ENCODE measurements at places on chromosomes 6 and 20. TPM values are rescaled to one million over a fixed set of nuclear protein-coding genes. Genes with fewer than 3 reads are reported as not detected.

ASF1A gene
- 27.6 TPM for total RNA-seq

ENPP5 gene
- total RNA-seq, result 3.0 TPM

TAGAP gene
- 1.2 TPM for total RNA-seq

MUC21 gene
- total RNA-seq, result not detected

DNA sequence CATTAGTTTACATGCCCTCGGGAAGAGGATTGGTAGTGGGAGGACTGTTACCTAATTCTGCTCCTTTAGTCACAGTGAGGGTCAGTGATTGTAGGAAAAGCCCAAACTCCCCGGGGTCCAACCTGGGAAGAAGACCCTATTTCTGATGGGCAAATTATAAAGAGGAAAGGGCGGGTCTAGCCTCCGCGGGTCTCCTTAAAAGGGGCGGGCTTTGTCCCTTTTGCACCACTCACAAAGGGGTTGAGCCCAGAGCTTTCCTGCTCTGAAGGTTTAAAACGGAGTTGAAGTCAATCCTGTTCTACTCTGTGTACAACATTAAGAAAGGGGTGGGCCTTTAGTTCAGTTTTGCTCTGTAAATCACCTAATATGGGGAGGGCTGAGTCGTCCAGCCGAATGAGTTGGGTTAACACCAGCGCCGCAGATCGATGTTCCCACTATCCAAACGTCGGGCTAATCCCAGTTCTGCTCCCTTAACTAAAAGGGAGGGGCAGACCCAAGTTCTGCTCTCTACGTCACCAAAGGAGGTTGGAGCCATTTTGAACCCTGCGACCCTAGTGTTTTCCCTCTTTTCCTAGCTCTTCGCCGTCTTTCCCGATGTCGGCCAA, 920 bp upstream of the RNF5 start:
- peaks cover 70% of the 10 kb centered on the region for H3K4me1 ChIP-seq
- H3K27ac ChIP-seq, result peak overlapping the region; percentile 97
- H3K4me3 ChIP-seq, result peak overlapping the region; percentile 93

- H3K36me3 ChIP-seq, result no peaks in the 10 kb centered on the region
- H3K27me3 ChIP-seq, result no peaks in the 10 kb centered on the region
- H3K4me3 ChIP-seq, result no peak overlapping the region
- no peak for DNase-seq
These were observed 718.5 kb downstream of the RFPL4B start for GRCh38 chr6:113065611-113066010.

DNA sequence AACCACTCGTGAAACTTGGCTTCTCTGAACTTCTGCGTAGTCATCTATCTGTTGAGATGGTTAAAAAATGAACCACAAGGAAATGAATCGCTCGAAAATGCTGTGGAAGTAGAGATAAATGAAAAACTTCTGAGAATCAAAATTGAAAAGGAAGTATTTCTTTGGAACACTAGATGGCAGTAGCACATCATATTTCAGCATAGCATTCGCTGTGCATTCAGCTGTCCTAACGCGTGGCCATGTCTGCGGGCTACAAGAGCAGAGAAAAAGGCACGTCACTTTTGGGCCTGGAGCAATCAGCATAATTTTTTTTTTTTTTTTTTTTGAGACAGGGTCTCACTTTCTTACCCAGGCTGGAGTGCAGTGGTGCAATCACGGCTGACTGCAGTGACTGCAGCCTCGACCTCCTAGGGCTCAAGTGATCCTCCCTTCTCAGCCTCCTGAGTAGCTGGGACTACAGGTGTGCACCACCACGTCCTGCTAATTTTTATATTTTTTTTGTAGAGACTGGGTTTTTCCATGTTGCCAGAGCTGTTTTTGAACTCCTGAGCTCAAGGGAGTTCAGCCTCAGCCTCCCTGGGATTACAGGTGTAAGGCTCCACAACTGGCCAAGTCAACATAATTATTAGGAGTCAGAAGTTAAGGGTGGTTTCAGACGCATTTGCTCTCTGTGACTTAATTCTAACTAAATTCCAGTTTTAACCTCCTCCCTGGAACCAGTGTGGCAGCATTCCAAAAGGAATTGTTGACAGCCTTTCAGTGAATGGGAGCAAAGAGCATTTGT, 8.8 kb upstream of the PERP start:
- H3K27me3 ChIP-seq, result peaks cover 15% of the 10 kb centered on the region
- no peaks in the 10 kb centered on the region for H3K36me3 ChIP-seq
- no peaks in the 10 kb centered on the region for H3K4me1 ChIP-seq
- no peak overlapping the region for H3K4me3 ChIP-seq
- H3K27ac ChIP-seq, result no peak overlapping the region
- no peak for DNase-seq

GRCh38 chr6:144651234-144651633, 366.1 kb downstream of the UTRN start:
- H3K4me1 ChIP-seq, result peaks cover 8% of the 10 kb centered on the region
- H3K4me3 ChIP-seq, result no peak overlapping the region
- DNase-seq, result no peak
- no peaks in the 10 kb centered on the region for H3K36me3 ChIP-seq
- no peak overlapping the region for H3K27ac ChIP-seq

DNA sequence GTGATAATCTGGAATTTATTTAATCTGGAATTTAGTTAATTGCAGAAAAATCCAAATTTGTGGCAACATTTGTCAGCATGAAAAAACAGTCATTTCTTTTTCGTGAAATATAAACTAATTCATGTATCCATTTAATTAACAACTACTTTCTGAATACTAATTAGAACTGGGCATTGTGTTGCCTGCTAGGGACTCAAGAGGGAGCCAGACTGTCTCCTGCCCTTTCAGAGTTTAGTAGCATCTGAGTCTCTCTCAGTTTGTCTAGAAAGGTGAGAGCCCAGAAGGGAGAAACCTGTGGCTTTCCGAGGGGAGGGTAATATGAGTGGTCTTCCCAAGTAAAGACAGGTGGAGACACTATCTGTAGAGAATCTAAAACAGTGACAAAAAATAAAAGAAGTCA, 210.9 kb upstream of the HDDC2 start:
- no peak overlapping the region for H3K27ac ChIP-seq
- no peak for DNase-seq
- H3K36me3 ChIP-seq, result no peaks in the 10 kb centered on the region
- H3K27me3 ChIP-seq, result no peaks in the 10 kb centered on the region
- peaks cover 3% of the 10 kb centered on the region for H3K4me1 ChIP-seq

GRCh38 chr20:43765916-43766315, 39.1 kb upstream of the GTSF1L start:
- no peaks in the 10 kb centered on the region for H3K36me3 ChIP-seq
- H3K27me3 ChIP-seq, result peaks cover 11% of the 10 kb centered on the region
- DNase-seq, result no peak
- no peak overlapping the region for H3K27ac ChIP-seq

DNA sequence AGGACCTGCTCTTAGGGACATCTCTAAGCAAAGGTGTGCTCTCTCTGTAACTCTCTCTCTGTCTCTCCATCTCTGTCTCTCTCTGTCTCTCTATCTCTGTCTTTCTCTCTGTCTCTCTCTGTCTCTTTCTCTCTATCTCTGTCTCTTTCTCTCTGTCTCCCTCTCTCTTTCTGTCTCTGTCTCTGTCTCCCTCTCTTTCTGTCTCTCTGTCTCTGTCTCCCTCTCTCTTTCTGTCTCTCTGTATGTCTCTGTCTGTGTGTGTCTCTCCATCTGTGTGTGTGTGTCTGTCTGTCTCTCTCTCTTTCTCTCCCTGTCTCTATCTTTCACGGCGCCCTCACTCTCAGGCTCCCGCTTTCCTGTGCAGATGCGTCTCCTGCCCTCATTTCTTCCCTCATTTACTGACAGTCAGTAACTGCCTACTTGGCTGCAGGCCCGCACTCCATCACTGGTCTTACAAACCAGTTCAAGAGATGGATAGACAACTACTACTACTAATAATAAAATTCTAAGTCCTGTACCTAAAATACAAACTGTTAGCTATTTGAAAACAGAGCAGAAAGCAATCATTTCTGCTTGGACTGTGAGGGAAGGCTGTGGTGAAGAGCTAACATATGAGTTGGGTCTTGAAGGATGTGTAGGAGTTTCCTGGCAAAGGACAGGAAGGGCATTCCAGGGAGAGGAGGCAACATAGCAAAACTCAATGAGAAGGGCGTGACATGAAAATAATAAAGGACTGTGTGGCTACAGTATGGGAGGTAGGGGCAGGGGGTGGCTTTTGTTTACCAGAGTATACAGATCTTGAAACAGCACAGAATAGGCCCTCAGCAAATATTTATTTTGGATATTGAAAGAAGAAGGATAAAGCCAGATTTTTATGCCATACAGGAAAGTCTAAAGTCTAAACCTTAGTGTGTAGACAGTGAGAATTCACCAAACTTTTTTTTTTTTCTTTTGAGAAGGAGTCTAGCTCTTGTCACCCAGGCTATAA, 67.8 kb upstream of the TAB2 start:
- no peaks in the 10 kb centered on the region for H3K4me1 ChIP-seq
- no peak for DNase-seq
- peaks cover 6% of the 10 kb centered on the region for H3K27me3 ChIP-seq
- H3K36me3 ChIP-seq, result no peaks in the 10 kb centered on the region
- no peak overlapping the region for H3K4me3 ChIP-seq
- no peak overlapping the region for H3K27ac ChIP-seq

GRCh38 chr6:22036275-22036674, 260.6 kb downstream of the PRL start:
- no peaks in the 10 kb centered on the region for H3K4me1 ChIP-seq
- no peaks in the 10 kb centered on the region for H3K36me3 ChIP-seq
- H3K27ac ChIP-seq, result no peak overlapping the region
- H3K27me3 ChIP-seq, result no peaks in the 10 kb centered on the region
- DNase-seq, result no peak

GRCh38 chr20:4886771-4887527, 114.4 kb downstream of the SLC23A2 start:
- DNase-seq, result no peak
- no peak overlapping the region for H3K4me3 ChIP-seq
- no peaks in the 10 kb centered on the region for H3K4me1 ChIP-seq
- peaks cover 41% of the 10 kb centered on the region for H3K36me3 ChIP-seq

GRCh38 chr20:24303393-24304170, 165.8 kb upstream of the SYNDIG1 start:
- no peak overlapping the region for H3K4me3 ChIP-seq
- no peak overlapping the region for H3K27ac ChIP-seq
- peaks cover 55% of the 10 kb centered on the region for H3K27me3 ChIP-seq
- no peaks in the 10 kb centered on the region for H3K36me3 ChIP-seq
- DNase-seq, result no peak

- H3K4me1 ChIP-seq, result no peaks in the 10 kb centered on the region
- H3K27me3 ChIP-seq, result no peaks in the 10 kb centered on the region
- no peaks in the 10 kb centered on the region for H3K36me3 ChIP-seq
These were observed 143.3 kb upstream of the SMLR1 start for GRCh38 chr6:130683761-130684517.

DNA sequence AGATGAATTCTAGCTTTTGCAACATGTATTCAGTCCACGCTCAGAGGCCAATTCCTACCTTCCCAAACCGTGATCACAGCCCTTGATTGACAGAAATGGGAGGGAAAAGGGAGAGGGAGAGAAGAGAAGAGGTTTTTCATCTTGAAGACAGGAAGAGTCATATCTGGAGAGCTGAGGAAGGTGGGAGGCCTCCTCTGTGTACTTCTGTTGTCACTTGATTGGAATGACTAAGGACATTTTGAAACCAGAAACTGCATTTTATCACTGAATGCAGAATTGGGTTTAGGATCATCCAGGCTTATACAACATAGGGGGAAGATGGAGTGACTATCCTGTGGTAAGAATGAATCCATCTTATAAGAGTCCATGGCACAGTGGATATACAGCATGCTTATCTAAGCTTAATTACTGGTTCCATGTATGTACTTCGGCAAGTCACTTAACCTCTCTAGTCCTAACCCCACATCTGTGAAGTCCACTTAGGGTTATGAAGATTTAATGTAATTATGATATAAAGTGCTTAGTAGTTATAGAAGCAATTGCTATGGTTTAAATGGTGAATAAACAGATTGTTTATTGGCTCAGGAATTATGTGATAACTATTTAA, 144.0 kb downstream of the BCKDHB start:
- no peak overlapping the region for H3K4me3 ChIP-seq
- no peaks in the 10 kb centered on the region for H3K36me3 ChIP-seq
- H3K27me3 ChIP-seq, result no peaks in the 10 kb centered on the region

DNA sequence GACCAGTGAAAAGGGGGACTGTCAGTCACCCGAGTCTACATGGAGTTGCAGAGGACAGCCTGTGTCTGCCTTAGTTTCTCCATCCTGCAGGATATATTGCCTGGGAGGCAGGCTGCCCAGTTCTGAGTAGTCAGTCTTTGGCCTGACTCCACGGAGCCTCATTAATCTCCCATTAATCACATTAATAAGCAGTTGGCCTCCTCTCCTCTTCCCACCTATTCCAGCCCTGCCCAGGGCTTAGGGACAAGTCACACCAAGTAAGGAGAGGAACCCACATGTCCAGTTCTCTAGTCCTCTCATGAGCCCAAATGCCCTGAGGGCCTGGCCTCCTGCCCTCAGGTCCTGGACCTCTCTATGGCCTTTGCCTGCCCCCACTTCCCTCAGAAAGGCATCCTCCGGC, 1.3 kb upstream of the MUCL3 start:
- H3K36me3 ChIP-seq, result no peaks in the 10 kb centered on the region
- no peak for DNase-seq
- peaks cover 11% of the 10 kb centered on the region for H3K4me1 ChIP-seq
- H3K27me3 ChIP-seq, result peaks cover 12% of the 10 kb centered on the region

DNA sequence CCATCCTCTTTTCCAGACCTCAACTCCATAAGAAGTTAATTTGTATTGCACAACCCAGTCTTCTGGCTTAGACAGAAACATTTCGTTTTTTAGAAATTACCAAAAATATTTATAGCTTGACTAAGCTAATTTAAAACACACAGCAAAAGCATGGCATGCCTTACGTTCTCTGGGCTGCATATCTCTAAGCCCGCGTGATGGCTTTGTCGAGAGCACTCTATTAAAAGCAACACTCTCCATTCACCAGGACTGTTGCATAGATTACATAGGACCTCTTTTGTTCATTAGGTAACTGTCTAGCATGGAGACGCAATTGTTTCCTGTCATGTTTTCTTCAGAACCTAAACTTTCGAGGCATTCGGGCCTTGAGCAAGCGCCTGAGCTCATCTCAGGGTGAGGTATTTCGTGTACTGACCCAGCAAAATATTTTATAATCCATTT, 104.5 kb downstream of the IBTK start:
- H3K4me1 ChIP-seq, result peaks cover 40% of the 10 kb centered on the region
- peak overlapping the region; percentile 93 for H3K27ac ChIP-seq
- no peak for DNase-seq
- no peaks in the 10 kb centered on the region for H3K27me3 ChIP-seq
- peaks cover 4% of the 10 kb centered on the region for H3K36me3 ChIP-seq

DNA sequence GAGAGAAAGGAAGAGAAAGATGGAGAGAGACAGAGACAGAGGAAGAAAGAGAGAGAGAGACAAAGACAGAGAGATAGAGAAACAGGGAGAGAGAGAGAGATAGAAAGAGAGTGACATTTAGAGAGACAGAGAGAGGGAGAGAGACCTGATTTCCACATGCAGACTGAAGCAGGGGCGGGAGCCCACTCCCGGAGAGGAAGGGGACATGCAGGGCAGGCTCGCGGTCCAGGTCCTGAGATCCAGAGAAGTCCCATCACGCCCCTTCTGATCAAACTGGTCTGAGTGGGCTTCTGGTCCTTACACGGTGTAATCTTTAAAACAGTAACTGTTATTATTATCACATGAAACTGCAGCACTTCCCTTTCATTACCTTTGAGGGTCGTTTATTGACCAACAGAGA, 62.2 kb downstream of the PHACTR3 start:
- H3K27me3 ChIP-seq, result peaks cover 19% of the 10 kb centered on the region
- H3K27ac ChIP-seq, result no peak overlapping the region
- no peak for DNase-seq
- H3K36me3 ChIP-seq, result no peaks in the 10 kb centered on the region
- no peaks in the 10 kb centered on the region for H3K4me1 ChIP-seq

GRCh38 chr20:45300961-45301360, 5.7 kb upstream of the RBPJL start:
- H3K36me3 ChIP-seq, result no peaks in the 10 kb centered on the region
- no peak for DNase-seq
- peaks cover 81% of the 10 kb centered on the region for H3K27me3 ChIP-seq
